Right cardiac atrium (tissue), 5 donors: ENCODE measurements at places on chromosomes 4 and X. TPM values are rescaled to one million over a fixed set of nuclear protein-coding genes. Genes with fewer than 3 reads are reported as not detected.

Gene SLC10A6
- total RNA-seq: 0.84 TPM

Gene UXT
- total RNA-seq: 97.8 TPM

Gene TXK
- 0.71 TPM for total RNA-seq

Gene KLB
- 0.28 TPM for total RNA-seq

Gene DRP2
- total RNA-seq: 0.17 TPM

Gene DAPP1
- 0.56 TPM for total RNA-seq

Gene WAS
- total RNA-seq: 4.9 TPM

Gene USP17L15
- not detected for total RNA-seq
